A549 treated with RU486 at 1 μM for 4 hours (cell line): ENCODE measurements at places on chromosomes 1 and 21. TPM values are rescaled to one million over a fixed set of nuclear protein-coding genes. Genes with fewer than 3 reads are reported as not detected.

NEK2 gene
- 41.6 to 53.3 TPM (median 48.2 TPM) in 5 replicates for total RNA-seq

TMCC2 gene
- 2.0 to 3.3 TPM (median 2.7 TPM) in 5 replicates for total RNA-seq

CLCA1 gene
- 0.06 TPM in 1 of 5 replicates, not detected in the others for total RNA-seq

PCBP3 gene
- 0.89 to 1.5 TPM (median 1.1 TPM) in 5 replicates for total RNA-seq

FCGR1A gene
- not detected in 5 replicates for total RNA-seq

PERM1 gene
- 0.20 to 0.29 TPM (median 0.21 TPM) in 4 of 5 replicates, not detected in the other for total RNA-seq

HES2 gene
- 2.3 to 4.7 TPM (median 4.2 TPM) in 5 replicates for total RNA-seq

PFKFB2 gene
- 5.3 to 6.7 TPM (median 6.2 TPM) in 5 replicates for total RNA-seq

GBP6 gene
- total RNA-seq, result not detected in 5 replicates

CAP1 gene
- 216 to 273 TPM (median 223 TPM) in 5 replicates for total RNA-seq

CRYAA gene
- not detected in 5 replicates for total RNA-seq
